ENCODE measurements at places on chromosomes 12 and 14.

GRCh38 chr14:56193347-56193746, 75.1 kb downstream of the PELI2 start:
- DNase-seq: no peak

DNA sequence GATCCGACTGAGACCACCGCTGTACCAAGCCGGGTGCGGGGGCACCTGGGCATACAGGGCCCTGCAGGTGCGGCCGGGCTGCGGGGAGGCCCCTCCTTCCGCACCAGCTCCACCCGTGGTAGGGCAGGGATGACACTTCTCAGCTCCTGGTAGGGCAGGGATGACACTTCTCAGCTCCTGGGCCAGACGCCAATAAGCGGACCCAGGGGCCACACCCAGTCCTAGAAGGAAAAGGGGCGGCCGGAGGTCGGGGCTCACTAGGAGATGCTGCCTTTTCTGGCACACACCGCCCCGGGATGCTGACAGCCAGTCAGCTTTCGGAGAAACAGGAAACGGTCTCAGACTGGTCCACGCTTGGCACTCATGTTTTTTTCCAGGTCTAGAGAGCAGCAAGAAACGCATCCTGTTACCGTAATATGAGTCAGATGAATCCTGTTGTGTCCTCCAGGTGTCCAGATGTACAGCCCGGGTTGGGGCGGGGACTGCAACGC, 34.8 kb downstream of the NFKBIA start:
- DNase-seq: no peak

DNA sequence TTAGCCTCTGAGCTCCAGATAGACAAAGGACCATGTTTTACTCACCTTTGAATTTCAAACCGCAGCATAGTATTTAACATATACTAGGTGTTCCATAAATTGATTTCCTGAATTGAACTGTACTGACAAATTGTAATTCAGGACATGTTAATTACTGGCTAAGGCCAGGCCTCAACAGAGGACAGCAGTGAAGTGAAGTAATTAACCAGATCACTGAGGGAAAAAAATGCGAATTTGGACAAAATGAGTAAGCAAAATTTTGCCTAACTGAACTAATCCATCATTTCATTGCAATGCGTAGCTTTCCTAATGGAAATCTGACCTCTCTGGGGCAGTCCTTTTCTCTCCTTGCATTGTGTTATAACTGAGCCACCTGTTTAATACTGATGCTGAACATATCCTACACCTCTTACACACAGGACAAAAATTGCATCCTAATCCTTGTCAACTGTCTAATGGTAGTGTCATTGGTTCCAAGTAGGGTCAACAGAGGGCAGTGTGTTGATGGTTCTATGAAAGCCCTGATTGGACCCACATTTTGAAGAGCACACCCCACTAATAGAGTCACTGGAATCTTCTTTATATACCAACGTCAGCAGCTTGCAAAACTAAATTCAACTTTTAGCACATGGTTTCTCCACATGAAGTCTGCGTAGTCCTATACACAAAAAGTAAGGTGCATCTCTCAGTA, 148.4 kb downstream of the SLC25A21 start:
- DNase-seq: no peak

DNA sequence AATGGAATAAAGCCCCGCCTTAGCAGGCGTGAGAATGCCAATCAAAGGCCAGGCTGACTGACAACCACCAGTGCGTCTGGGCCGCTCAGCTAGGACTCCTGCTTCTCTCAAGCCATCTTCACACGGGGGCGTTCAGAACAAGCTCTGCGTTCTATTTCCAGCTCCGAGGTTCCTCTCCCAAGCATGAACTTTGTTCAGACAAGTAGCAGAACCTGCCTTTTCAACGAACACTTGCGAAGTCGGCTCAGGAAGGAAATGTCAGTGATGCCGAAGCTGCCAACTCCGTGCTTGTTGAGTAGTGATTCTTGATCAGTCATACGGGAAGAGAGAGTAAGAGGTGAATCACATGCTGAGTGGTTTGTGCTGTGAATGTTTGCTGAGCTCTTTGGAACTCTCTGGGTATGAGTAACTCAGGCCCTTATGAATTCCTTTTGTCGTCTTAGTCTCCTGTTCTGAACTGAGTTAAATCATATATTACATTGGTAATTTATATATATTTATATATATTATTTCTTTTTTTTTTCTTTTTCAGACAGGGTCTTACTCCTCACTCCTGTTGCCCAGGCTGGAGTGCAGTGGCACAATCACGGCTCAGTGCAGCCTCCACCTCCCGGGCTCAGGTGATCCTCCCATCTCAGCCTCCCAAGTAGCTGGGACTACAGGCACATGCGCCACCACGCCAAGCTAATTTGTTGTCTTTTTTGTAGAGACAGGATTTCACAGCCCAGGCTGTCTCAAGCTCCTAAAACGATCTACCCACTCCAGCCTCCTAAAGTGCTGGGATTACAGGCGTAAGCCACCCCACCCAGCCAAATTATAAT, 29.4 kb upstream of the BCL7A start:
- no peak for DNase-seq

Data from activated CD8-positive, alpha-beta memory T cell treated with anti-CD3 and anti-CD28 coated beads for 1 hour (primary cell).